HT1080 (cell line): ENCODE measurements at places on chromosomes 12 and 14. TPM values are rescaled to one million over a fixed set of nuclear protein-coding genes. Genes with fewer than 3 reads are reported as not detected.

The LRRC43 gene
- total RNA-seq, result not detected in 2 replicates

The ACSM4 gene
- not detected in 2 replicates for total RNA-seq

The RASSF9 gene
- 0.03 and 0.21 TPM in 2 replicates for total RNA-seq

The TTC6 gene
- total RNA-seq, result not detected in 2 replicates

The RASAL1 gene
- total RNA-seq, result not detected in 2 replicates

The PRKCH gene
- 5.2 and 7.4 TPM in 2 replicates for total RNA-seq

The SMCO3 gene
- not detected in 2 replicates for total RNA-seq
